ENCODE measurements at places on chromosomes 7 and 10. TPM values are rescaled to one million over a fixed set of nuclear protein-coding genes. Genes with fewer than 3 reads are reported as not detected.

IL6 gene
- 1.3 TPM for total RNA-seq

FBXL15 gene
- total RNA-seq = 14.2 TPM

DKK1 gene
- total RNA-seq = not detected

- no peak for DNase-seq
These were observed 23.4 kb downstream of the EBF3 start for GRCh38 chr10:129940617-129941198.

- DNase-seq = no peak
These were observed 48.1 kb downstream of the MYO3A start for GRCh38 chr10:25982107-25982506.

DNA sequence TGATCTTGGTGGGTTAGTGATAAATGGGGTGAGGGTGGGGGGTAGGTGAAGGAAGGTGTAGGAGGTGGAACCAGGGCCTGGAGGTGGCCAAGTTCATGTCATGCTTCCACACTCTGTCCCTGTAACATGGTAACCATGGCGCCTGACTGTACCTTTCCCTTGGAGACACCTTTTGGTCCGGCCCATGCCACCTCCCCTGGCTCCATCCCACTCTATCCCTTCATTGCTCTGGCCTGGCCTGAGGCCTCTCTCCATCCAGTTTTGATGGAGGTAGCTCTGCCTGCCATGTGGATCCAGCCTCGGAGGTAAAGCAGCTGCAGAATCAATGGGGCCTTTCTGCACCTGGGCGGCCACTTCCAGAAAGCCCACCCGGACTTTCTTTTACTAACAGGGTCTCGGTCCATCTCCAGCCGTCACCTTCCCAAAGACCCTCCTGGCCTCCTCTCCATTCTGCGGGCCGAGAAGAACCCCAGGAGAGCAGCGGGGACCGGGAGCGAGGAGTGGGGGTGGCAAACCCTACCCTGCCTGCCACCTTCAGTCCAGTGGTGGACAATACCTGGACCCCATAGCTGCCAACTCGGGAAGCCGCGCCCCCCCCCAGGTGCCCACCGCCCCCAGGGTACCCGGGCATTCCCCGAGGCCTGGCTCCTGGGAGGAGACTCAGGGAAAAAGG lies 504 bp upstream of the TRRAP start:
- DNase-seq = peak; percentile 58

DNA sequence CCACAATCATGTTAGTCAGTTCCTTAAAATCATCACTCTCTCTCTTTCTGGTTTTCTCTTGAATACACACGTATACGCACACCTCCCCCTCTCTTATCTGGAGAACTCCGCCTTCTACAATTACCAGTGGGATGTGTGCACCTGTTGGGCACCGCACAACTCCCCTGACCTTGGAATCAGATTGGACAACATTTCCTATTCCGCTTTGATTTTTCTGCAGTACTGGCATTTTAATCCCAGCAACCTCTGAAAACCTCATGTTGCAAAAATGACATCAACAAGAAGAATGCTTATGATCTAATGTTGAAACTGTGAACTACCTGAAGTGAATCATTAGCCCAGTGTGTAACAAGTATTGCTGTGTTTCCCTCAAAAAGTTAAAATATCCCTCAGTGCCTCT lies 109.6 kb downstream of the KIAA1217 start:
- no peak for DNase-seq

- DNase-seq = no peak
These were observed 2.1 kb downstream of the CLDN15 start for GRCh38 chr7:101235522-101235921.

- DNase-seq = no peak
These were observed 21.0 kb downstream of the TM9SF3 start for GRCh38 chr10:96565774-96566173.

- no peak for DNase-seq
These were observed 29.8 kb downstream of the SEM1 start for GRCh38 chr7:96679886-96680285.

DNA sequence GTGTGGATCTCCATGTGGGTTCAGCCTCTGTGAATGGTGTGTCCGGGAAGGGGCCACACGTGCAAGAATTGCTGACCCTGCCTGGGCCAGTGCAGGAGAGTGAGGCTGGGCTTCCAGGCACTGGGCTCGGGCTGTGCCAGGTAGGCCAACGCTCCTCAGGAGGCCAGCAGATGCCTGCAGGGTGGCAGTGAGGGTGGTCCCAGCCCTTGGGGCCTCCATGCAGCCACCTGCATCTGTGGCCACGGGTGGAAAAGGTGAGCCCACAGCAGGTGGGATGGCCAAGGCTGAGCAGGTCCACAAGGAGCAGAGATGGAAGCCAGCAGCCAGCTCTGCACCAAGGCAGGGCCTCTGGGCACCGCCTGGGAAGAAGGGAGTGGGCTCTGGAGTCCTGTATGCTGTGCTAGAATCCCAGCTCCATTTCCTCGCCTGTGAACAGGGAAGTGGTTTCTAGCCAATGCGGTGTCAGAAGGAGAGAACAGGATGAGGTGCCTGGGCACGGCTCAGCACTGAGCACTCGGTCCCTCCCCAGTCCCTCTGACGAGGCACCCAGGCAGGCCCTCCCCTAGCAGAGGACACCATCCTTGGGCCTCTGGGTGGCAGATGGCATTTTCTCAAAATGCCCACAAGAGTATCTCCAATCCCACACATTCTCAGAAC lies 31.1 kb upstream of the RET start:
- no peak for DNase-seq

All from right cardiac atrium (tissue), 5 donors.